ENCODE measurements at places on chromosomes 12 and 14. TPM values are rescaled to one million over a fixed set of nuclear protein-coding genes. Genes with fewer than 3 reads are reported as not detected.

The PTPRR gene
- 0.21 TPM for total RNA-seq

The GPRC5D gene
- total RNA-seq, result not detected

DNA sequence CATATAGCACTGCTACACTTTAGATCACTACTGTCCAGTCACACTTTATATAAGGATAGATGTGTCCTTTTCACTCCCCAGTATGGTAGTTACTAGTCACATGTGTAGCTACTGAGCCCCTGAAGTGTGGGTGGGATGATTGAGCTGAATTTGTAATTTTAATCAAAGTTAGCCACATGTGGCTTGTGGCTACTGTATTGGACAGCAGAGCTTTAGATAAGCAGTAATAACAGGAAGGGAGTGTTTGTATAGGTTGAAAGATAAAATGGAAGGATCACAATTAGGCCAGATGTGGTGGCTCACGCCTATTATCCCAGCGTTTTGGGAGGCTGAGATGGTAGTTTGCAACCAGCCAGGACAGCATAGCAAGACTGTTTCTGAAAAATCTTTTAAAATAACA lies 23.5 kb downstream of the NAA30 start:
- DNase-seq, result no peak

DNA sequence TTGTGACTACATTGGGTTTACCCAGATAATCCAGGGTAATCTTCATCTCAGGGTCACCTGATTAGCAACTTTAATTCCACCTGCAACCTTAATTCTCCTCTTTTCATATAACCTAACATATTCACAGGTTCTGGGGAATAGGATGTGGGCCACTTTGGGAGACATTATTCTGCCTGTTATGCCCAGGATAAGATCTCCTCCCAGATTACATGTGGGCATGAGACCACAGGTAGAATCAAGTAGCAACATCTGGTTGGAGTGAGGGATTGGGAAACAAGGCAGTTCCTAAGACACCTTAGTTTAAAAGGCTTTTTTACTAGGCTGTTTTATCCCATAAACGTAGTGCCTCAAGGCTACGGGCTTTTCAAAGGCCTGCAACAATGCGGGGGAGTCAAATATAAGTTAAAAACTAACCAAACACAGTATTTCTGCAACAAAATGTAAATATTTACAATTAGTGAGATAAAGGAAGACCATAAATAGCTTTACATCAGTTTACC lies 181.5 kb downstream of the FOXA1 start:
- DNase-seq, result no peak

DNA sequence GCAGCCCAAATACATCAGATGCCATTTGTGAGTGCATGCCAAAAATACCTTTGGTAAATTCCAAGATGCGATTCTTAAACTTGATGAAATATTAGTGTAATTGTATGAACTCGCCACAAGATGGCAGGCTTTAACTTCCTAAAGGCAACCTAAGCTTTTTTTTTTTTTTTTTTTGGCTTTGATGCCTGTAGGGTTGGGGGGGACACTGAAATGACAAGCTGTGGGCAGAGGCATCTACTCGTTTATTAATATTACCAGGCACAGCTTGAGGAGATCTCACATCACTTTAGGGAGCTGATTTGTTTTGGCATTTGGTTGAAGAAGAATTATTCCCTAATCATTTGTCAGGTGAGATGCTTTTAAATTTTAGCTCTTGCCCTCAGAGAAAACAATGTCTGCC lies 126.7 kb upstream of the CCDC196 start:
- no peak for DNase-seq

GRCh38 chr12:105443802-105444652 lies 113.5 kb downstream of the C12orf75 start:
- no peak for DNase-seq

DNA sequence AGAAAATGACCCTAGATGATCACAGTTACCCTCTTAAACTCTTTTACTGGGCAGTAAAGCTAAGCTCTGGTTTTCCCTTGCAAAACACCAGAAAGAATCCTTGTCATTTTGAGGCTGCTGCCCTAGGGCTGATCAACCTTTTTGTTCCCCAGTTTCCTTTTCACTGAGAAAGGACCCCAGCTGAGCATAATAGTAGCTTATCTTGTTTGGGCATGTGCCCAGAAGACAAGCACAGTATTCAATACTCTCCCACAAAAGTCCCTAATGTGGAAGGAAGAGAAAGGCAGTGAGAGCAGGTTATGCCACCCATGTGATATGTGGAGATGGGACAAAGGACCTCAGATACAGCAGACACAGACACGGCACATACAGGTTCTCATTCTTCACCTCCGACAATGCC lies 332.6 kb upstream of the TMPO start:
- no peak for DNase-seq

- DNase-seq, result no peak
These were observed 314.3 kb upstream of the TBX3 start for GRCh38 chr12:114998118-114998749.

The SSPN gene
- 75.9 TPM for total RNA-seq

DNA sequence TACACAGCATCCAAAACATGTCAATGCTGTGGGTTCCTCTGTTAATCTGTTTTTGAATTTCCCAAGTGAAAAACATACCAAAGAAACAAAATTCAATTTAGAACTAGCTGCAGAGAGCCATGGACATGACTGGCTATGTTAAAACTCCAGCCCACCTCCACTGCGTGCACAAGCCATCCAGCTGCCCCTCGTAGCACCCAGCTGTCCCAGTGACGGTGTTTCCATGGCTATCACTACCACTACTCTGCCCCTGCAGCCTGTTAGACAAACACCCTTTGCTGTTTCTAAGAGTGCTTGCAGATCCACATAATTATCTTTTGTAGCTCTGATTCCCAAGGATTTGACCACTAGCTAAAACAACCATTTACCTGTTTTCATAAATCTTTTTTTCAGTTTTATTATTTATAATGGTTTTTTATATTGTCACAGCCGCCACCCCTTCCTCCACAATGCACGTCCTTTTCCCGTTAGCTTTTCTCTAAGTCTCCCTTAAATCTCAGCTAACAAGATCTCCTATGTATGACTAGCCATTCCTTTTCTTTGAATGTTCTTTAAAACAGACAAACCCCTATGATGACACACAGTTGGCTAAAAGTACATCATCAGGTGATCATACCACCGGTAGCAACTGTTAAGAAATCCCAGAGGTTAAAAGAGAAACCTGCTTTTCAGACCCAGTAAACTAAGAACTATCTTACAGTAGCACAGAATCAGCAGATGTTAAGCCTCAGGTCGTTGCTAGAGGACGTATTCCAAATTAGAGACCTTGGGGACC lies 37.8 kb upstream of the NAA30 start:
- DNase-seq, result no peak

- DNase-seq, result no peak
These were observed 81.9 kb upstream of the MAX start for GRCh38 chr14:65184032-65184764.

GRCh38 chr12:55720894-55721444 lies 776 bp downstream of the RDH5 start:
- peak; percentile 77 for DNase-seq

GRCh38 chr12:114726092-114726710 lies 42.2 kb upstream of the TBX3 start:
- peak; percentile 81 for DNase-seq

DNA sequence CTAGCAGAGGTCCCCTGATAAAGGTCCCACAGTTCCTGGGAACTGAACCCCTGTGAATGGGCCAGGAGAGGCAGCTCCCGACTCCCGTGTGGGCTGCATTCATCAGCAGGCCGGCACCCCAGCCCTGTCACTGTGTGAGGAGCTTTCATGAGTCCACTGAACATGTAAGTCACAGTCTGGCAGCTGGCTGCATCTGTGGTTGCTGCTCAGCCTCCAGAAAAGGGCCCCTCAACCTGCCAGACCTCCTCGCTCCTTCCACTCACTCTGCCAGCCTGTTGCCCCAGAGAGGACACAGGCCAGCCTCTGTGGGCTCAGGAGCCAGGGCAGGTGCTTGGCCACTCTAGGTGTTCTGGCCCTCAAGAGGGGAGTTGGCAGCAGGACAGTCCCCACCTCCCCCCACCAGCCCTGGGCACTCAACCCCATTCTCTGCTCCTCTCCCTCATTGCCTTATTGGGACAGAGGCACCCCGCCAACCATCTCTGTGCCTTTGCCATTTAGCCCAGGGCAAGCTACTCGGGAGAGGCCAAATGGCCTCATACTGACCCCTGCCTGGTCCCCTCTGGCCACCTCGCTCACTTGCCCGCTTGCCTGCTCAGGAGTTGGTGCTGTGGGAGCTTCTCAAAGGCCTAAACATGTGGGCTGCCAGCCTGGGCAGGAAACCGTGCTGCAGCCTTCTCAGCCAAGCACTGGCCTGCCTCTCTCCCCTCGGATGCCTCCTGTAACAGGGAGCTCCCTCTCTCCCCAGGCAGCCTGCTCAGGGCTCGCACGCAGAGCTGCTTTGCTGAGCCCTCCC lies 1.9 kb downstream of the RTL1 start:
- DNase-seq, result no peak

DNA sequence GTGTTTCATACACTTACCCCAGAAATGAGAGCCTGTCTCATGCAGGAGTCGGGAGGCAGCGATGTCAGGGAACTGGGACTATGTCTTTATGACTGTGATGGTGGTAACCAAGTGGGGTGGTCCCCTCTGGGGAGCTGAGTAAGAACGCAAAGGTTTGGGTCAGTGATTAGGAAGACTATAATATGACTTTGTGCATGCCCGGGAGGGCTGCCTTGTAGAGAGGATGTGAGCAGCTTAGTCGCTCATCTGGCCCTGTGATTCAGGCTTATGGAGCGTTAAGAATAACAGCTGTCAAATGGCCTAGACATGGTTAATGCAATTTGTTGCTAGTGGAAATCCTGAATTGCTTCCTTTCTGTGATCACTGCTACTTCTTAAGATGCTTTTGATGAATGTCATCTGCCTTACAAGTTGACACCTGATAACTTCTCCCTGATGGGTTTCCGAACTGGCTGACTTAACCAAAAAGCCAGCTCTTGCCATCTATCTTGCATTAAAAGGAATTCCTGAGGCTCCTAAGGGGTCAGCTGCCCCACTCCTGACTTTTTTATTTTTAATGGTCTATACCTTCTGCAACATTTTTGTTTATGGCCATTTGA lies 35.4 kb upstream of the AACS start:
- DNase-seq, result no peak

DNA sequence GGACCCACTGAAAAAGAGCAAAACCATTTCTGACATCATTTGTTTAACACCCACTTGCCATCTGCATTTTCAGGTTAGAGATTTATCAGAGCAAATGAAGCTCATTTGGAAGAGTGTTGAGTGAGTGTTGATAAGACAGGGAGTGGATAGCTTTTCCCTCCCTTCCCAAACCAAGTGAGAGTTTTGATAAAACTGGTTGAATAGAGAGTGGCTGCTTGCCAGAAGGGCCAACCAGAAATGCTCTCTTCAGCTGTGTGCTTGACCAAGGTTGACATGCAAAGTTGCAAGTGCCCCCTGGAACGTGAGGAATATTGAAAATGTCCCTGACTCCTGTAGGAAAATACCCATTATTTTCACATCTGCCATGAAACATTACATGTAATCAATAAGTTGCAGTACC lies 1487.0 kb upstream of the FLRT2 start:
- DNase-seq, result no peak

DNA sequence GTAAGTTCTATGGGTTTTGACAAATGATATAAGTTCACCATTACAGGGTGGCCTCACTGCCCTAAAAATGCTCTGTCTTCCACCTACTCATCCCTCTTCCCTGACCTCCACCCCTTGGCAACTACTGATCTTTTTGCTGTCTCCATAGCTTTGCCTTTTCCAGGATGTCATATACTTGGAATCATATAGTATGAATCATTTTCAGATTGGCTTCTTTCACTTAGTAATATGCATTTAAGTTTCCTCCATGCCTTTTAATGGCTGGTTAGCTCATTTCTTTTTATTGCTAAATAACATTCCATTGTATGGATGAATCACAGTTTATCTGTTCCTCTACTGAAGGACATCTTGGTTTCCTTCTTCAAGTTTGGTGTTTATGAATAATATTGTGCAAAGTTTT lies 14.0 kb upstream of the PEX5 start:
- DNase-seq, result no peak

- no peak for DNase-seq
These were observed 2.8 kb upstream of the PIWIL1 start for GRCh38 chr12:130334937-130335336.

The CS gene
- 741 TPM for total RNA-seq

The GPR84 gene
- total RNA-seq, result not detected

DNA sequence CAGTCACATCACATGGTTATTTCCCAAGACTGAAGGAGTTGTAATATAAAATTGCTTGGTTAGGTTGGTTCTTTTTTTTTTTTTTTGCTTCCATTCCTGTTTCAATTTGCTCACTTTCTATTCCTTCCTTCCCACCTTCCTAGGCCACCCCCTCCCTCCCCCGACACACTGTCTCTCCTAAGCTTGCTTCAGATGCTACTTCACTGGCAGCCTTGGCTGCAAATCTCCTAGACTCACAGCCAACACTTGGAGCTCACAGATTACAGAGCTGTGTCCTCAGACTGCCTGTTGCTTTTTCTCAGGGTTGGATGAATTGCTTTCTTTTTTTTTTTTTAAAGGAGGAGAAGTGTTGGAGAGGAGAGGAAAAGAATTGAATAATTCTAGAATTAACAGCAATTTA lies 77.3 kb upstream of the GRIN2B start:
- no peak for DNase-seq

GRCh38 chr14:69325646-69326265 lies 65.8 kb downstream of the GALNT16 start:
- DNase-seq, result no peak

The TAS2R31 gene
- 1.6 TPM for total RNA-seq

The CEBPE gene
- not detected for total RNA-seq

The RD3L gene
- total RNA-seq, result 25.5 TPM

The MYF6 gene
- not detected for total RNA-seq

DNA sequence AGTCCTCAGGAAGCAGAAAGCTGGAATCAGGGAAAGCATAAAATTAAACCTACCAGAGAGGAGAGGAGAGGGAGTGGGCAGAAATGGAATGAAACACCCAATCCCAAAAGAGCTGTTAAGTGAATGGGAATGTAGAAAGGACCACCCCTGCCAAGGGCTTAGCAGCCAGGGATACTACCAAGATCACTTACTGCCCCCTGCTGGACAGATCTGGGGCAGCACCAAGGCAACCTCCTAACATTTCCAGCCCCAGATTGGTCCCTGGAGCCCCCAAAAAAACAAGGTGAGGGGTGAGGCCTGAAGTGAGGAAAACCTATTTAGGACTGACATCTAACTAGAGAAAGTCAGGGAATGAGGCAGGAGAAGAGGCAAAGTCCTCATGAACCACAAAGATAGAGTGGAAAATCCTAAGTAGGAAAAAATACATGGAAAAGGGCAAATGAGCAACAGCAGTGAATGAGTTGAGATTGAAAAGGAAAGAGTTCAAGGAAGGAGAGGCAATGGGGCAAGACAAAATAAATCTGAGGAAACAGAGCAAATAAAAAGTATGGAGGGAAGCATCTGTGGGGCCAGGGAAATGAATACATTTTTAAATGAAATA lies 11.2 kb upstream of the FKBP11 start:
- peak; percentile 70 for DNase-seq

The HOMEZ gene
- total RNA-seq, result 7.7 TPM

The CDCA3 gene
- 0.58 TPM for total RNA-seq

The UTP20 gene
- 7.0 TPM for total RNA-seq
